Stimulated activated CD4-positive, alpha-beta T cell treated with anti-CD3 and anti-CD28 coated beads, Interleukin-12 subunit alpha, Interleukin-12 subunit beta, amount 100 ng/mL, for 24 hours (primary cell): ENCODE measurements at places on chromosomes 5 and 9.

DNA sequence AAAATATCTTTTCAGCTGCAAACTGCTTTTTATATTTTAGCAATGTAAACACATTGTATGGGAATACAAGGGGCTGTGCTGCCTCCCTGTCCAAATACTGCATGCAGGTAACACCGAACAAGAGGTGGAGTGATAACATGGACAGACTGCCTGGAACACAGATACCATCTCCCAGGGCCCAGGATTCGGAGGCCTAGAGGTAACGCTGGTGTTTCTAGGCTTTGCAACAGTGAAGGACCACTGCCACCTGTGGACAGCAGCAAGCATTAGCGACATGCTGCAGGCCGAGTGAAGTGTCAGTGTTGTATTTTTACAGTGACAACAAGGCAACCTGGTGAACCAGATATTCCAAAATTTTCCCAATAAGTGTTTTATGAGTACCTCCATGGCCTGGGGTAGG lies 379.1 kb downstream of the DMRT2 start:
- no peak for DNase-seq

DNA sequence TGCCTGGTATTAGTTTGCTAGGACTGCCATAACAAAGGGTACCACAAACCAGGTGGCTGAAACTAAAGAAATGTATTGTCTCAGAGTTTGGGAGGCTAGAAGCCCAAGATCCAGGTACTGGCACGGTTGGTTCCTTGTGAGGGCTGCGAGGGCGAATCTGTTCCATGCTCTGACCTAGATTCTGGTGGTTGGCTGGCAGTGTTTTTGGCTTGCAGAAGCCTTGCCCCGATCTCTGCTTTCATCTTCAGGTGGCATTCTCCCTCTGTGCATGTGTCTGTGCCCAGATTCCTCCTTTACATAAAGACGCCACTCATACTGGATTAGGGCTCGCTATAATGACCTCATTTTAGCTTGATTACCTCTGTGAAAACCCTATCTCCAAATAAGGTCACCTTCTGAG lies 36.7 kb downstream of the RAI14 start:
- DNase-seq: no peak

- DNase-seq: no peak
Observed at GRCh38 chr5:4700069-4700468, 440.1 kb upstream of the ADAMTS16 start.

DNA sequence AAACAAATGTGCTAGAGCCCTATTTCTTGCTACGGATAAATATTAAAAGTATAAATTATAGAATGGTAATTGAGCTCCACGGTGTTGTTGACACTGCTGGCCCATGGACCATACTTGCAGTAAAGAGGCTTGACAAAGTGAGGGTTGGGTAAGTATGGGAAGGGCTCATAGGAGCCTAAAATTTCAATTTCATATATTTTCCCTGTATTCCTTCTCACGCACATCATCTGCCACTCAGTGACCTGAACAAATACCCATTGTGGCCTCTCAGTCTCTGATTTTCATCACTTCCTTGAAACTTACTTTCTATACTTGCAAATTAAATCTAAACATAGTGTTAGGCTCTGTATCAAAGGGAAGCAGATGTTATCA lies 116.5 kb downstream of the PIK3R1 start:
- no peak for DNase-seq

DNA sequence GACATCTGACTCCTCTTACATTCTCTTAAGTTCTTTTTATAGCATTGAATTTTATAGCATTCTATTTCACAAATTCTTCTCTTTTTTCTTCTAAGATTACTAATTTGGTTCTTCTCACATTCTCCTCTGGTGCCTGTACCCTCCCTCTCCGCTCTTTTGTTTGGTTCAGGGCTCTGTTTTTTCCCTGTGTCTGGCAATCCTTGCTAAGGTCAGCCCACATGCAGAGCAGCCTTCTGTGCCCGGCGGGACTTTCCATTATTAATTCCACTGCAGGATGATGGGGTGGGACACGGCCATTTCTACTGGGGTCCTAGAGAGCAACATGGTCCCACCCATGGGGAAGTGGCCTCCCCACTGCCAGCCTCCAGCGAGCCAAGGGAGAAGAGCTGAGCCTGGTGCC lies 9.8 kb upstream of the TRAF2 start:
- no peak for DNase-seq
